Stimulated activated naive CD4-positive, alpha-beta T cell (primary cell): ENCODE measurements at places on chromosomes 13 and 19.
A peak's percentile ranks its signal among the peaks of the same experiment; 100 is the strongest.

DNA sequence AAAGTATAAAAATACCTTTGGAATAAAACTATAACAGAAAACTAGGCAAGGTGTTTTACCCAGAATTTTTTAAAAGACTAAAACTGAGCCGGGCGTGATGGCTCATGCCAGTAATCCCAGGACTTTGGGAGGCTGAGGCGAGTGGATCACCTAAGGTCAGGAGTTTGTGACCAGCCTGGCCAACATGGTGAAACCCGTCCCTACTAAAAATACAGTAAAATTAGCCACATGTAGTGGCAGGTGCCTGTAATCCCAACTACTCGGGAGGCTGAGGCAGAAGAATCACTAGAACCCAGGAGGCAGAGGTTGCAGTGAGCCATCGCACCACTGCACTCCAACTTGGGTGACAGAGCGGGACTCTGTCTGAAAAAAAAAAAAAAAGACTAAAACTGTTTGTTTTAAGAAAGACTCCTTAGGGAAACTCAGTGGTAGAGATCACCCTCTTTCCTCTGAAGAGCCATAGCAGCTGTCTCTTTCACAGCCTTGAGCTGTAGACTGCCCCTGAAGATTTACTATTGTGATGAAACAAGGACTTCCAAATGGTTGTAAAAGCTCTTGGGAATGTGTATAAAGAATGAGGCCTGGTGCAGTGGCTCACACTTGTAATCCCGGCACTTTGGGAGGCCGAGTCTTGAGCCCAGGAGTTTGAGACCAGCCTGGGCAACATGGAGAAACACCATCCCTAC is 14.7 kb upstream of the KCTD4 start:
- no peak for DNase-seq

DNA sequence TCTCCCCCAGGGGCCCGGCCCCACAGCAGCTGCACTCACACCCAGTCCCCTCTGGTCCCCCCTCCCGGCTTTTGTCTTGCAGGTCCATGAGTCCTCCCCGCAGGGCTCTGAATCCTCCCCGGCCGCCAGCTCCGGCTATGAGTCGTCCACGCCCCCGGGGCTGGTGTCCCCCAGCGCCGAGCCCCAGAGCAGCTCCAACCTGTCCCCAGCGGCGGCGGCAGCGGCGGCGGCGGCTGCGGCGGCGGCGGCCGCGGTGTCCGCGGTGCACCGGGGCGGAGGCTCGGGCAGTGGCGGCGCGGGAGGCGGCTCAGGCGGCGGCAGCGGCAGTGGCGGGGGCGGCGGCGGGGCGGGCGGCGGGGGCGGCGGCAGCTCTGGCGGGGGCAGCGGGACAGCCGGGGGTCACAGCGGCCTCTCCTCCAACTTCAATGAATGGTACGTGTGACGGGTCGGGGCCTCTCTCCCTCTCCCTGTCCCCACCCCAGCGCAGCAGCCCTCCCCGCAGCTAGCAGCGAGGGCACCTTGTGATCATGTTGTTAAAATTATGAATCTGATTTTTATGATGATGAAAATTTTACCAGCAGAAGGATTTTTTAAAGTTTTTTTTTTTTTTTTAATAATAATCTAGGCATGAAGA is 3.8 kb downstream of the ZIC2 start:
- DNase-seq: no peak

GRCh38 chr13:25136880-25137787 is 35.0 kb downstream of the AMER2 start:
- DNase-seq: no peak

DNA sequence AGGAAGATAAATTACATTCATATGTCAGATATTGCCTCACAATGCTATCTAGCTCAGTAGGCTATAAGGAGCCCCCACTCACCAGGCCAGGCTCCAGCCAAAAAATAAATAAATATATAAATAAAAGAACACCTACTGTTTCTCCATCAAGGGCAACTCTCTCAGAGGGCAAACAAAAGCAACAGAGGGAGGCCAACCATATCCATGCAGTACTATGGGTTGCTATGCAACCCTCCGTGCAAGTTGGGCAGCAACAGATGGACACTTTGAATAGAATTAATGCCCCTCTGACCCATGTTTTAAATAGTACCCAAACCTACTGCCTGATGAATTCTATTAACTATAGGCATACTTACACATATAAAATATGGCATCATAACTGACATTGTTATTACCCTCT is 279.8 kb upstream of the EDNRB start:
- DNase-seq: no peak

GRCh38 chr13:106467427-106468122 is 67.9 kb downstream of the EFNB2 start:
- DNase-seq: no peak

- no peak for DNase-seq
Observed at GRCh38 chr13:51311231-51311630, 28.3 kb upstream of the SERPINE3 start.

DNA sequence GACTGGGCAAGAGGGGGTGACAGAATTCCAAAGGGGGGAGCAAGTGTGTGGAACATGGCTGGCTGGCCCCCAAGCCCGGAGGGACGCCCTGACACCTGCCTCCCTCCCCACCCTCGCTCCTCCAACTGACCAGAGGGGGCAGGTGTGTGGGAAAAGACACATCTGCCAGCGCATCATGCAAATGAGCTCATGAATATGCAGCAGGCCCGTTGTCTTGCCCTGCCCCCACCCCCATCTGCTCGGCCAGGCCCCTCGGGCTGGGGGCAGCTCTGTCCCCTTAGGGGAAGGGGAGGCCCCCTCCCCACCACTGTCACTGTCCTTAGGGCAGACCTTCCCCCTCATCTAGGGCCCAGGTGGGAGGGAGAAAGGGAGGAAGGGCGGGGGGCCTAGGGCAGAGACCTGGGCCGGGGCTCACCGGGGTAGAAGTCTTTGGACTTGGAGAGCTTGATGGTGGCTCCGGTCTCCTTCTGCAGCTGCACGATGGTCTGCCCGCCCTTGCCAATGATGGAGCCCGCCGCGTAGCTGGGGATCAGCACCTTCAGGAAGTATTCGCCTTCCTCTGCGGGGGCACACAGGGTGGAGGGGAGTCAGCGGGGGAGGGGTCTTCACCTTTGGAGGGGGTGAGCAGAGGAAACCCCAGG is 12.9 kb downstream of the NOVA2 start:
- DNase-seq: no peak

DNA sequence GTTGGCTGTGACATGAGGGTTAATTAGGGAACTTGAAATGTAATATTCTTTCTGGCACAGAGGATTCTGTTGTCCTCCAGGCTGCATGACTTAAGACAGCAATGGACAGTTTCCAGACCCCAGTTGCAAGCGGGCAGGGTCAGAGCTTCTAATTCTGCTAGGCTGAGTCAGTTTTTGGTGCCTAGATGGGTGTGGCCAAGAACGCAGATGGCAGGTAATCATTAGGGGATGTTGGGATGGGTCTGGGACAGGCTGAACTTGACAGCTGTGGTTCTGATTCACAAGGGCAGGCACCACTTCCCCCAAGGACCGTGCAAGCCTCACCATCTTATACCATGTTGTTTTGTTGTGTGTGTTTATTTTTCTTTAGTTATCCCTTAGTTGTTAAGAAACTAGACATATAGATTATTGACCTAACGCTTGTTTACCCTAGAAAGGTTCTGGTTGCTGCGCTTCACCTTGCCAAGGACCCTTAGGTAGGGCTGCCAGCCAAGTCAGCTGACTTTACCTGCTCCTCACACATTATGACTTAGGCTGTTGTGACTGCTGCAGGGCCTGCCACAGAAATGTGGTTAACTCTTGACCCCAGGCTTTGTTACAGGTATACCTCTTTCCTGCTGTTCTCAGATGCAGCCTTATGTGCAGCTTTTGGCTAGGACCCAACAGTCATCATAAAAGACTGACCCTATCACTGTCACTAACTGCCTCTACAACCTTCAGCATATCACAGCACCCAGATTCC is 117.7 kb upstream of the KLF12 start:
- DNase-seq: no peak

DNA sequence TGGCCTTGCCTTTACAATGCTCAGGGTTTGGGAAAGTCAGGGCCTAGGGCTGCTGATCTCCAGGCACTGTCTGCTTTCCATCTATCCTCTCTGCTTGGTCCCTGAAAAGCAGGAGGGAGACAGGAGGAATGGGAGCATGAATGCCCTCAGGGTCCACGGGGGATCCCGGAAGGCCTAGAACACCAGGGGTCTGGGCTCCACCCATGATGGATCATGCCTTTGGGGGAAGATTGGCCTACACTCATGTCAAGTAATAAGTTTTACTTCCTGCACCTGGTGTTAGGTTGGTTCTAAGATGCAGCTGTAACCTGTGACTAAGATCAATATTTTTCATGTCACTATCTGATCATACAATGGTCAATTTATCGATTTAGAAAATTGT is 118.3 kb upstream of the GJB6 start:
- no peak for DNase-seq

- DNase-seq: no peak
Observed at GRCh38 chr13:89324582-89324981, 1653.4 kb downstream of the SLITRK5 start.

- DNase-seq: no peak
Observed at GRCh38 chr13:105105471-105105870, 1430.0 kb downstream of the EFNB2 start.

DNA sequence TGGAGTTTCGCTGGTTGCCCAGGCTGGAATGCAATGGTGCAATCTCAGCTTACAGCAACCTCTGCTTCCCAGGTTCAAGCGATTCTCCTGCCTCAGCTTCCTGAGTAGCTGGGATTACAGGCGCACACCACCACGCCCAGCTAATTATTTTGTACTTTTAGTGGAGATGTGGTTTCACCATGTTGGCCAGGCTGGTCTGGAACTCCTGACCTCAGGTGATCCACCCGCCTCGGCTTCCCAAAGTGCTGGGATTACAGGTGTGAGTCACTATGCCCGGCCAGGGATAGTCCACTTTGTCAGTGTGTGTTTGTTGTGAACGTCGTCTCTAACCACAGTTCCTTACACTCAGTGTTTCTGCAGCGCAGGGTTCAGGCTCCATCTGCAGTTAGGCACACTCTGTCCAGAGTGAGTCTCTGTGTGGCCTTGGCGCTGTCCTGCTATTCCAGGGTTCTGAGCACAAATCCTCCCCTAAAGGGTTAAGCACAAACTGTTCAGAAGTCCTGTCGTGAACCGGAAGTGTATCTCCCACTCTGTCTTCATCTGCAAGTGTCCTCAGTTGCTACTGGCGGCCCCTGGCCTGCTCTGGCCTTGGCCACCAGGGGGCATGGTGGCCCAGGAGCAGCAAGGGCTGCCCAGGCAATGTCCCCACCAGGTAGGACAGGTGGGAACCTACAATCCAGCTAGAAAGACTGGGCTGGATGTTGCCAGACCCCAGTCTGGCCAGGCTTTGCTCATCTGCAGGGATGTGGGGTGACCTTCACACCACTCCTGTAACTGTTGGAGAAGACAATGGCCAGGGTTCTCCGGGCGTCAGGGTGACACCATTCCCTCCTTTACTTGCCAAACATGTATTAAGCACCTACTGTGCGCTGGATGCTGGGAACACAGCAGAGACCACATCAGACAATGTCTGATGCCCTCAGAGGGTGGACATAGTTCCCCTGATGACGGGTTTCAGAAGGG is 38.8 kb upstream of the GATAD2A start:
- peak; percentile 70 for DNase-seq

GRCh38 chr19:14533450-14533849 is 4.1 kb downstream of the TECR start:
- no peak for DNase-seq

GRCh38 chr19:49475191-49475917 is 1.3 kb downstream of the FLT3LG start:
- no peak for DNase-seq

- DNase-seq: no peak
Observed at GRCh38 chr19:16608290-16608739, 19.7 kb downstream of the MED26 start.

DNA sequence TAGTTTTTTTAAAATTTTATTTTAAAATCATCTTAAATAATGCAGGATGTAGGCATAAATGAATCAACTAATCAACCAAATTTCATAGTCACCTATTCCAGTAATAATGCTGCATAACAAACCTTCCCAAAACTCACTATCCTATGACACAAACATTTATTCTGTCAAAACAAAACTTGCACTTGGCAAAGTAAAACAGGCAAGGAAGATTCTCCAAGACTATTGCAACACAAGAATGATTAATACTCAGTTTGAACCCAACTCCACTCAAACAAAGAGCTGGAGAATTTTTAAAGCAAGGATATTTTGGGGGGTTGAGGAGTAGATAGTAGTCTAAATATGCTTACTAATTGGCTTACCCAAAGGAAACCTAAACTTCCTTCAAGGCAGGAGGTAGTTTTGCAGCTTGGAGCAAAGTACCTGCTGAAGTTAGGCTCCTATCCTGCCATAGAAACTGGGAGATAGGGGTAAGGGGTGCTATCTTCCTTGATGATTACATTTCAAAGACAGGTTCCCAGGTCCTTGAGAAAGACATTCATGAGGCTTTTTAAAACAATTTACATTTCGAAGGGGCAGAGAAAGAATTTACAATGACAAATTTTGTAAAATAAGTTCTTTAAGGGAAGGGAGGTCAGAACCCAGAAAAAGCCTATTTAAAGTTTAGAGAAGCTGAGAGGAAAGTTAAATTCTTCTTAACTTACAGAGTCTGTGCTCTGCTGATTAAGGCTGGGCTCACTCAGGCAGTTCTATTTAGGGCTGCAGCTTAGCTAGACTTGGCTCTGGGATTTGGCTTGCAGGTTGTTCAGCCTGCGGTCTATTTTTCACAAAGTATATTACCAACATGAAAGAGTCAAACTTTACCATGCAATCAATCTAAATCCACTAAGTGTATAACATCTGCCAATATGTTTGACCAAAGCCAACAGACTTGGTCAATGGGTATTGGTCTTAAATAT is 549.0 kb downstream of the KCTD12 start:
- DNase-seq: no peak

DNA sequence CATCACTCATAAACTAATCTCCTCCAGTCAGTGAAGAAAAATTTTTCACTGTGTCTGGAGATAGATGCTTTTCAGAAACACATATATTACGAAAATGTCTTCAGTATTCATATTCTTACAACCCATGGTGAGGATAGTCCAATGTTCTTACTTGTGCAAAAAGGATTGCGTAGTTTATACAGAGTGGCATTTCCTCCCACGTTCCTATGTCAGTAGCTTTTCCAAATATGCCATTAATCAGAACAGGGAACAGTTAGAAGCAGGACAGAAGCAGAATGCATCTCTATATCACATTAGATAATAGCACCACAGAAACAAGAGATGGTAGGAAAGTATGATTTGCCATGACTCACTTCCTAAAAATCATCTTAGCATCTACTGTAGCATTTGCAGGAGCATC is 282.9 kb downstream of the SLITRK5 start:
- DNase-seq: no peak
